ENCODE measurements at places on chromosomes 7 and 10.

GRCh38 chr10:17202999-17203398, 1.5 kb upstream of the TRDMT1 start:
- no peak for DNase-seq

DNA sequence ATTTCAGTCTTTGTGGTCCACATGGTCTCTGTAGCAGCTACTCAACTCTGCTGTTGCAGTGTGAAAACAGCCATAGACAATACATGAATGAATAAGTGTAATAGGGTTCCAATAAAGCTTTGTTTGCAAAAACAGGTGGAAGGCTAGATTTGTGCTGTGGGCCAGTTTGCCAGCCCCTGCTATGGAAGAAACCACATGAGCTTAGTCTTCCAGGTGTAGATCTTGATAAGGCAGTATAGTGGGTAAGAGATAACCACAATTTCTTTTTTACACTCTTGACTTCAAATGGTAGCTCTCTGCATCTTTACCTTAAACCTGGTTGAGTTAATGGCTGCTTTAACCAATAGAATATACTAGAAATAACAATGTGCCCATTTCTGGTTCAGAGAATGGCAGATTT, 135.0 kb upstream of the PALS2 start:
- no peak for DNase-seq

DNA sequence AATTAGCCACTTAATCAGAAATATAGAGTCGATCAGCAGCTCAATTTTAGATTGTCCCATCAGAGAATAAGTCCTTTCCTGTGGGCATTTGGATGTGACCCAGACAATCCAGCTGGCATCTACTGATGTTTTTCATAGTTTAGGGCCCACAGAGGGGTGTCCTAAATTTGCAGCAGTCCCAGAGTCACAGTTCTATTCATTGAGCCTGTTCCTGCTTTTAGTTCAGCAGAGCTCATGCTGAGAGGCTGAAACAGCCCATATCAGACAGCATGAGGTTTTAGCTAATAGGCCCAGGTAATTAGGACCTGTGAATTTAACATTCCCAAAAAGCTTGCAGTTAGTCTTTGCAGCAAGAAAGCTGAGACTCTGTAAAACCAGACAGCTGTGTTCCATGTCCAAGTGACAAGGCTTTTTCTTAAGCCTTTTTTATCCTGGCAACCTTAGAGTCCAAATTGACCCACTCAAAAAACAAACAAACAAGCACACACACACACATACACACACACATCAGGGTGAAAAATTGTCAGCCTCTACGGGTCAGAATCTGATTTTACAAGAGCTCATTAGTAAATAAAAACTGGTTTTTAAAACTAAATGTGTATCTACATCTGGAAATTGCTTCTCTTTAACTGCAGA, 33.7 kb downstream of the ANKIB1 start:
- DNase-seq = no peak

- no peak for DNase-seq
Measured at GRCh38 chr7:8373851-8374250, 59.6 kb upstream of the NXPH1 start.

DNA sequence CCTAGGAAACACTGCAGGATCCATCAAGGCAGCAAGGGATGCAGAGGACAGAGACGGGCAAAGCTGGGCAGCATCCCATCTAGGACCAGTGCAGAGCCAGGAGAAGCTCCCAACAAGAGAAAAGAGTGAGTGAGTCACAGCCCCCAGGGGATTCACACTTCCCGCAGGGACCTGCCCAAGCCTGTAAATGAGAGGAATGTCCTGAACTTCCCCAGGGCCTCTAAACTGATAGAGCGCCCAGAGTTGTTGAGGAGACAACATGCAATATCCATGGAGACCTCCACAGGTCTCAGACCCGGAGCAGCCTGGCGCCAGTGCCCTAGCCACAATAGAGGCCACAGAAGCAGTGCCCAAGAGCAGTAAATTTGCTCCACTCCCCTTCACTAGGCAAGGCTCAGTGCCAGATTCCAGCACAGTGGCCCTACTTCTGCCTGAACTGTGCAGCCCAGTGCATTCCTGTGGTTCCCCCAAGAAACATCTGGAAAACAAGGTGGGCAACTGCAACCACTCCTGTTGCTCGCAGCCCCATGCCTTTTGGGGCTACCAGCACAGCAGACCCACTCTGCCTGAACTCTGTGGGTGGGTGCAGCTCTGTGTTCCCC, 567.5 kb downstream of the POM121L12 start:
- DNase-seq = no peak

- no peak for DNase-seq
Measured at GRCh38 chr7:158093156-158093796, 494.3 kb downstream of the PTPRN2 start.

DNA sequence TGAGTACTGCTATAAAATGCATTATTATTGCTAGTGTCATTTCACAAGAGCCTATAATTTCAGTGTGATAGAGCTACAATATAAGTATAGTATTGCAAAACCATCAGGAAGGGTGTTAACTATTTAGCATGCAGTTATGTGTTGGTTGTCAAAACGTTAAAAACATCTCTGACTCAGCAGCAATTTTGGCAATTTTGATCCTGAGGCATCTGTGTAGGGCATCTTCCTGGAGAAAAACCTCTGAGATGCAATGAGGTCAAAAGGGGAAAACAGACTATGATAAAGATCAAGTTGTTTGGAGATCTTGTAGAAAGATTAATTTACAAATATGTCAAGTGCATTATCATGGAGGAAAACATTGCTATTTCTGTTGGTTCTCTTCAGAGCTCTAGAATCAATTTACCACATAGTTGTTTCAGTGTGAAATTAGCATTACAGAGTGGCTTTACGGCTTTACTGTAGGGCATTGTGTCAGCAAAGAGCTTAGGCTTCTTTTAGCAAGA, 5.3 kb downstream of the CFTR start:
- DNase-seq = no peak

- no peak for DNase-seq
Measured at GRCh38 chr7:139232377-139232717, 1.3 kb downstream of the UBN2 start.

GRCh38 chr10:130804778-130805634, 506.5 kb downstream of the TCERG1L start:
- DNase-seq = no peak

GRCh38 chr7:70208236-70209063, 610.2 kb downstream of the AUTS2 start:
- DNase-seq = no peak

GRCh38 chr10:71266147-71266917, 52.7 kb upstream of the SLC29A3 start:
- no peak for DNase-seq

DNA sequence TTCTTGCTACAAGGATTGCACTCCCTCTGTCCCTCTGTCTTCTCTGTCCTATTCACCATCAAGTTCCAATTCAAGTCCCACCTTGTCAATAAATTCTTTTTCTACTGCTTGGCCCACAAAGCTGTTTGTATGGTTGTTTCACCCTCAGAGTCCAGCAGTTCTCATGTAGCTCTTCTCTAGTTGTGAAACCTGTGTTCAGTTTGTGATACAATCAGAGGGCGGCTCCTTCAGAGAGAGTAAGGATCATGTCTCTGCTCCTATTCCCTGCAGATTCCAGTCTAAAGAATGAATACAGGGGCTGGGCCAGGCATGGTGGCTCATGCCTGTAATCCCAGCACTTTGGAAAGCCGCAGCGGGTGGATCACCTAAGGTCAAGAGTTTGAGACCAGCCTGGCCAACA, 126.6 kb upstream of the BET1 start:
- DNase-seq = no peak
